Thymus (tissue), 14 donors: ENCODE measurements at places on chromosomes 3 and 15. TPM values are rescaled to one million over a fixed set of nuclear protein-coding genes. Genes with fewer than 3 reads are reported as not detected.

The KLHL40 gene
- polyA plus RNA-seq = 0.16 TPM

GRCh38 chr3:165193366-165194254 lies 2.6 kb downstream of the SLITRK3 start:
- DNase-seq = no peak

The IQCB1 gene
- 29.1 TPM for polyA plus RNA-seq

DNA sequence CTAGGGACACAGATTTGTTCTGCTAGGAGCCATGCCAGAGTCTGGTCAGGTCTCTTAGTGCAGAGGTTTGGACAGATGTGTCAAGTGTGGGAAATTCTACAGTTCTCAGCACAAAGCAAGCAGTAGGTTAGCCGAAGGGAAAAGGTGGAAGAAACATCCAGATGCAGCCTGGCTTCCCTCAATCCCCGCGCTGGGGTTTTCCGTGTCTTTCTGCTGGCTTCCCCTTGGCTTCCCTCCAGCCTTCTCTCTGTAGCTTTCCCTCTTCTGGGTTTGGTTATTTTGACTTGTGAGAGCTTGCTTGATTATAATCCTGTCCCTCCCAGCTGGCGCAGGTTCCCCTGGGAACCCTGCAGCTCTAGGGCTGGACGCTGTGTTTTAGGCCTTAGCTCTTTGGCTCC lies 4.1 kb downstream of the TF start:
- no peak for DNase-seq

DNA sequence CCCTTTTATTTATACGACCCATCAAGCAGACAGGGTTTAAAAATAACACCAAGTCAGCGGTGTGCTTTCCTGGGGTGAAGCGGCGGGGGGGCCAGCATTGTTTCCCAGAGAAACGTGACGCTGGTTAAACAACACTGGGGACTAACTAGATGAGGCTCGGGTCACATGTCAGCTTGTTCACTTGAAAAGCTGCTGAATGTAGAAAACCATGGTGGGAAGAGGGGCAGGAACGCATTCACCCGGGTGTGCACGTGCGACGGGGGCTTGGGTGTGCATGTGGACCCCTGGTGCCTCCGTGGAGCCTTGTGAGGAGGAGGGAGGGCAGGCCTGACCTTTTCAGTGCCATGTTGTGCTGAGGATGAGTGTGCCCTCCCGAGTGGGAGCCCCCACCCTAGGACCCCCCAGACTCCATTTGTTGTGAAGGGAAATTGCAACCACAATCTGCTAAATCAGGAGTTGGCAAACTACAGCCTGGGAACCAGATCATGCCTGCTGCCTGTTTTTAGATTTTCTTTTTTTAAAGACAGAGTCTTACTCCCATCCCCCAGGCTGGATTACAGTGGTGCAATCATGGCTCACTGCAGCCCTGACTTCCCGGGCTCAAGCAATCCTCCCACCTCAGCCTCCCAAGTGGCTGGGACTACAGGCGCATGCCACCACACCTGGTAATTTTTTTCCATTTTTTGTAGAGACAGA lies 70.4 kb upstream of the CMTM7 start:
- DNase-seq = no peak

The IL5RA gene
- polyA plus RNA-seq = 0.41 TPM

GRCh38 chr3:12891985-12892839 lies 50.8 kb upstream of the RPL32 start:
- peak; percentile 66 for DNase-seq

DNA sequence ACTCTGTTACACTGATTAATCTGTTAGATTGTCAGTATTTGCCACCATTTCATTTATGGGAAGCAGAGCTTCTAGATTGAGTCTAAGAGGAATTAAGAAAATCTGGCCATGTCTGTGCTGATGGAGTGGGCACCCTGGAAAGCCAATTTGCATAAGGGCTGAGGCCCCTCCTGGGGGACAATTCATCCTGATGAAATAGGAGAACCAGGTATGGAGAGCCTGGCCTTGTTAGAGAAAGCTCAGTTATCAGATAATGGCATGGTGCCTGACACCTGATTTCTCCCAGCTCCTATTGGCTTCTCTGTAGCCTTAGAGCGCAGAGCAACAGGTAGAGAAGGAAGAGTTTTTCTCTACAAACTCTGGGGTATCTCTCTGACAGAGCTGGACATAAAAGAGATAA lies 114.2 kb downstream of the EBLN2 start:
- no peak for DNase-seq

The STX19 gene
- 2.6 TPM for polyA plus RNA-seq

DNA sequence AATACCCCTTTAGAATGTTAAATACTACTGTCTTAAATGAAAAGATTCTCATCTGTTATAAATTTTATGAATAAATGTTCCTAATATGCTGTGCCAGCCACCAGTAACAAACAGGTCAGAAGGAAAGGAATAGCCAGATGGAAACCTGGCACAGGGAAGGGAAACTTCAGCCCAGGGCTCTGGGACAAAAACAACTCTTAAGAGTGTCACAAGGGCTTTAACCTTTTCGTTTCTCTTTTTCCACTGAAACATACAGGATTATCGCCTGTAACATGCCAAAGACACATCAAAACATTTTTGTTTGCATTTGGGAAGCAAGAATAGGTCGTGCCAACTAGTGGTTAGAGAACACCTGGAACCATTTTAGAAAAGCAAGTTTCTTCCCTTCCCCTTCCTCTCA lies 109.0 kb upstream of the NEDD4 start:
- no peak for DNase-seq

- no peak for DNase-seq
Measured at GRCh38 chr3:156964577-156964976, 138.4 kb downstream of the LEKR1 start.

DNA sequence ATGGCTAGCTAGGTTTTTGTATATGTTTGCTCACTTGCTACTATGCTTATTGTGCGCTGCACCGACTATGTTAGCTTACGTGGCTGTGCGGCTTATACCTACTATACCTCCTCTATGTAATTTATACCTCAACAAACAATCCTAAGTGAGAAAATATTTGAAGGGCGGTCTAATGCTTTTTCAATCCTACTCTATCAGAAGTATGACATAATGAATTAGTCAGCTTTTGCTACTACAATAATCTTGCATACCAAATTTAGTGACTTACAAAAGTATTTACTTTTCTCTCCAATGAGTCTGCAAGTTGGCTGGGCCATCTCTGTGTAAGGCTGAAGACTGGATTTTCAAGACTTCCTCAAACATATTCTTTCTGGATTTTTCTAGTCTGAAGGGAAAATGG lies 391.2 kb upstream of the NECTIN3 start:
- DNase-seq = no peak

The RAD54L2 gene
- 3.8 TPM for polyA plus RNA-seq

DNA sequence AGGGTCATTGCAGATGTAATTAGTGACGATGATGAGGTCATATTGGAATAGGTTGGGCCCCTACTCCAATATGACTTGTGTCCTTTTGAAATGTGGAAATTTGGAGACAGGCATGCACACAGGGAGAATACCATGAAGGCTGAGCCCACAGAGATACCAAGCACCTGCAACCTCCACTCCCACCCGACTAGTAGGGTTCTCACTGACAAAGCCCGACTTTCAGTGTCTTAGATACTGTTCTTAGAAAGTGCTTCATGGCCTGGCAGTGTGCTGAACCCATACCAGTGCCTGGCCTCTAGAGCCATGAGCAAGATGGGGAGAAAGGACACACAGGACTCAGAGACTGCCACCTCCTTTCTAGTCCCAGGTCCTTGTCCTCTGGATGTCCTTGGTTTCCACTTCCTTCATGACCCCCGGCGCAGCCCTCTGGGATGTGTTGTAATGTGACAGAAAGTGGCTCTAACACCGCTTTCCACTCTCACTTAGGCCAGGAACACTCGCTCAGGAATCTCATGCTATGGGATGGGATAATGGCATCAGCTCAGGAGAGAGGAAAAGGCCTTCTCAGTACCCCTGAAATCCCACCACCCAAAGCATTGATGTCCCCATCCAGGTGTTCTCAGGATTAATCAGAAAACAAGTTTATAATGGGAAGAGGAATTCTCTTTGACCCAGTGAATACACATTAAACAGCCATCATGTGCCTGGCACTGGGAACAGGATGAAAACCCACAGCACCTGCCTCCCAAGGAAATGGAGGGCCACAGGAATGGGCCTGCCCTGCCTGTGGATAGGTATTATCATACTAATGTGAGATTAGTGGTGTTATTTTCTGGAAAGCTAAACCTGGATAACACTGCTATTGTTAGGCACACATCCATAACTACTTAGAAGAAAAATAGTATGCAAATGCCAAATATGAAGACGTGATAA lies 59.9 kb downstream of the RPL39L start:
- DNase-seq = no peak

DNA sequence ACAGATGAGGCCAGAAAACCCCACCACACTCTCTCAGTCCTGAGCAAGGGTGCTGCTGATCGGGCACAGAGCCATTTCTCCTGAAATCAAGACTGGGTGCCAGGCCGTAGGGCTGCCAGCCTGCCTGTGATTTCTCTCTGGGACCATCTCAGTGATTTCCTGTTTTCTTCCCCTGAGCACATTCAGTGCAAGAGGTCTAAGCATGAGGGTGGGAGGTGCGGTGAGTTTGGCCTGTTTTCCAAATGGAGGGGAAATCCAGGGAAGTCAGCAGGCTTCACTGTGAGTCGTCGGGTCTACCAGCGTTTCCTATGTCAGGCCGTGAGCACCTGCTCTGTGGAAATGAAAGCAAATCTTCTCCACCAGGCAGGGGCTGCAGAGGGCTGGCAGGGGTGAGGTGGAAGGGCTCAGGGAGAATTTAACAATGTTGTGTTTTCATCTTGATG lies 82.3 kb downstream of the ST6GAL1 start:
- DNase-seq = no peak

- DNase-seq = no peak
Measured at GRCh38 chr3:146223401-146224373, 27.2 kb downstream of the PLSCR4 start.

DNA sequence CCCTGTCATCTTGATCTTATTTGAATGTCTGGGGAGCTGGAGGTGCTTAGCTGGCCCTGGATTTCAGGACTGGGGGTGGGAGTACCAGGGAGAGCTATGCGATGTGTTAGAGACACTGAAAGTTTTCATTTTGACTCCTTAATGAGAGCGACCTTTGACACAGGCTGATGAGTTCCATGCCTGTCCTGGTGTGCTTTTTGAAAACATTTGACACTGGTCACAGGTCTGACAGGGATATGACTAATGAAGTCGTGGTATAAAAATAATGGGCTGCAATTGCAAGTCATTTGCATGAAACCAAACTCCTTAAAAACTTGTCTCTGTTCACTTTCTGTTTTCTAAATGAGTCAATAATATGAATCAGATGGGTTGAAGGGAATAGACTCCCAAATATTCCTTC lies 81.9 kb downstream of the MECOM start:
- no peak for DNase-seq

DNA sequence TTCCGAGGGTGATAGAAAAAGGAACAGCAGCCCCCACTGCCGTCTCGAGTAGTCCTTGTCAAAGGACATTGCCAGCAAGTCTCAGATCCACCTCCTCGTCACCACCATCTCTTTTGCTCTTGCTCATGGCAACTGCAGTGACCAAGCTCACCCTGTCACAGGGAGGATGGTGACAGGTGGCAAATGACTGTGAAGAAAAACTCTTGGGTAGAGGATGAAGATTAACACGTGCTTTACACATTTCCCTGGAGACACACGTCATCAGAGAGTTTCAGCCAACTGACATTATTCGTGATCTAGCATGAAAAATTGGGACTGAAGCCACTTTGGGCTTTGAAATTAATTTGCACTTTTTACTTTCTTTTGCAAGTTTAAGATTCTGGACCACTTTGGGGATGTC lies 174.3 kb downstream of the EBLN2 start:
- no peak for DNase-seq

The UCN2 gene
- 4.7 TPM for polyA plus RNA-seq

- no peak for DNase-seq
Measured at GRCh38 chr15:42373936-42374335, 14.6 kb downstream of the CAPN3 start.

DNA sequence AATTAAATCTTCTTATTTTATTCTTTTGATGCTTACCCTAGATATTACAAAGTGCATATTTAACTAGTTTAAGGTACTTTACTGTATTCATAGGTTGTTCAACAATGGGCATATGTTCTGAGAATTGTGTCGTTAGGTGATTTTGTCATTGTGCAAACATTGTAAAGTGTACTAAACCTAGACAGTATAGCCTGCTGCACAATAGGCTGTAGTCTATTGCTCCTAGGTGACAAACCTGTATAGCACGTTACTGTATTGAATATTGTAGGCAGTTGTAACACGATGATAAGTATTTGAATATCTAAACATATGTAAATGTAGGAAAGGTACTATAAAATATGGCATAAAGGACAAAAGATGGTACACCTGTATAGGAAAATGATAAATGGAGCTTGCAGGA lies 100.7 kb downstream of the CACNA2D3 start:
- no peak for DNase-seq

DNA sequence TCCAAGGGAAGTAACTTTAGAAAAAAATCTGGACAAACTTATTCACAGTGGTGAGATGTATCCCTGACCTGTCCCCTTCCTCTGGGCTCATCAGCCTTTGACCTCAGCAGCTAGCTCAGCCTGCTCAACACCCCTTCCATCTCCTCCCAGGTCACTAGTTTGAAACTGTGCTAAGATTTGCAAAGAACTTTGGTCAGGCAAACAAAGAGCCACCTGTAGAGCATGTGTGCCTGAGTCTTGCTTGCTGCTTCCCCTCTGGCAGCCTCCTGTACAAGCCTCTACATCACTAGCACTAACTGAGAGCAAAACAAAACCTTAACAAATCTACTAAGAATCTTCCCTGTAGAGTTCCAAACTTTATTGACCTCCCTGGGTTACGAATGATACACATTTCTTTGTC lies 43.9 kb downstream of the NR1I2 start:
- DNase-seq = no peak

DNA sequence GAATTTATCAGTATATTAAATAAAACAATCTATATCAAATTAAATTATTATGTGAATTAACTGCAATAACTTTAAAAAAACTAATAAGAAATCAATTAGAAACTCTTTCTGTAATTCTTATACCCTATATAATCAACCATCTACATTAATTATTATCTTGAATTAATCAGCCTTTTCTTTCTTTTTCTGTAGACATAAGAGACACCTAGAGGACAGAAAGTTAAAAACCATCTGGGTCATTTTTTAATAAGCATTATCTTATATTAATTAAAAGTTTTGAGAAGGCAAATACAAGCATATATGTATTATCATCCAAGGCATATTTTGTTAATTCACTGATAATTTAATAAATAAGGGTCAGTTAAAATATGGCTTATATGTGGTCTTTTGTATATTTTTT lies 24.2 kb upstream of the SLC25A26 start:
- no peak for DNase-seq

- DNase-seq = no peak
Measured at GRCh38 chr3:159852821-159853505, 135.7 kb upstream of the IL12A start.

DNA sequence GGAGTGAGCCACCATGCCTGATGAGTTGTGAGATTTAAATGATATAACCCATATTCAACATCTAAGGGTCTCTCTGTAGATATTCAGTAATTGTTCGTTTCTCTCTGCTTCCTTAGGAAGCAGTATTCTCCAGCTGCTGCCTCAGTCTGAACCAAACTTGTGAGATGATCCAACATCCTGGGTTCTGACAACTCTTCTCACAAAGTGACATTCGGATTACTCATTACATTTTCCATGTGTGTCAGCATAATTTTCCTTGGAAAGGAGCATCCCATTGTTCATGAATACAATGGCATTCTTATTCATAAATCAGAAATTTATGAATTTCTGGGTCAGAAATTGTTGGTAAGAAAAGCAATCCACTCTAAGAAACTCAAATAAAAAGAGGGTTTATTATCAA lies 15.0 kb upstream of the SEC22A start:
- DNase-seq = no peak
